ENCODE measurements at places on chromosomes 5 and 9.

GRCh38 chr5:158115468-158115867 lies 256.5 kb upstream of the CLINT1 start:
- no peaks in the 10 kb centered on the region for H3K4me1 ChIP-seq
- DNase-seq = no peak
- H3K27me3 ChIP-seq = no peaks in the 10 kb centered on the region
- H3K27ac ChIP-seq = no peak overlapping the region

- no peaks in the 10 kb centered on the region for H3K36me3 ChIP-seq
- H3K27me3 ChIP-seq = no peaks in the 10 kb centered on the region
- H3K4me3 ChIP-seq = no peak overlapping the region
- no peaks in the 10 kb centered on the region for H3K4me1 ChIP-seq
These were observed 426.6 kb upstream of the WWC1 start for GRCh38 chr5:167864801-167865200.

GRCh38 chr5:98698359-98698758 lies 75.1 kb upstream of the RGMB start:
- no peaks in the 10 kb centered on the region for H3K4me1 ChIP-seq
- H3K27me3 ChIP-seq = no peaks in the 10 kb centered on the region
- no peak for DNase-seq
- H3K4me3 ChIP-seq = no peak overlapping the region

GRCh38 chr9:16039988-16040761 lies 487.3 kb downstream of the CCDC171 start:
- no peaks in the 10 kb centered on the region for H3K36me3 ChIP-seq
- H3K4me1 ChIP-seq = no peaks in the 10 kb centered on the region
- H3K4me3 ChIP-seq = no peak overlapping the region
- DNase-seq = no peak
- no peaks in the 10 kb centered on the region for H3K27me3 ChIP-seq
- H3K27ac ChIP-seq = no peak overlapping the region

- no peaks in the 10 kb centered on the region for H3K27me3 ChIP-seq
- H3K4me1 ChIP-seq = no peaks in the 10 kb centered on the region
- peaks cover 32% of the 10 kb centered on the region for H3K36me3 ChIP-seq
- H3K4me3 ChIP-seq = no peak overlapping the region
- DNase-seq = no peak
These were observed 56.3 kb upstream of the TBC1D9B start for GRCh38 chr5:179964015-179964414.

DNA sequence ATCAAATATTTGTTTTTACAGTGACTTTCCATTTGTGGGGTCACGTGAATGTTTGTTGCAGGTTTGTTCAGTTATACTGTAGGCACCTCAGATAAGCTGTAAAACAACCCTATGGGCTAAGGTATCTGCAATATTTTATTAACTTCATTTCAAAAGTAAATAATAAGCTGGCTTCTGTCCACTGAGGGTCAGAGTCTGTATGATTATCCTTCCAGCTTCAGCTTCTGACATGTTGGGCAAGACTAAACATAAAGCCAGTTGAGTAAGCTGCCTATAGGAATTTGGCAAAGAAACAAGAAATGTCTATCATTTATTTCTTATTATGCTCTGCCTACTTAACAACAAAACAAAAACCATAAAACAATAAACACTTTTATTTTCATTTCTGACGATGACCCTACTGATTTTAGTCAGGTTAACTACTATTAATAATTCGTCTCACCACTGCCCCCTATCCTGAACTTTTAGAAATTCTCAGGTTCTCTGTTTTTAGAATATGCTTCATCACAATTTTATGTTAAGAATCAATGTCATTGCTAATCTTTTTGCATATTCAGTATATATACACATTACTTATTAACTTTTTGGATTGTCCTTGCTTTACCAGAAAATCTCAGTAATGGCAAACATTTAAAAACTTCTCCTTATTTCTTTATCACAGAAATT lies 413.6 kb upstream of the ADAMTSL1 start:
- H3K4me1 ChIP-seq = peaks cover 7% of the 10 kb centered on the region
- no peak overlapping the region for H3K27ac ChIP-seq
- H3K27me3 ChIP-seq = no peaks in the 10 kb centered on the region
- no peaks in the 10 kb centered on the region for H3K36me3 ChIP-seq

DNA sequence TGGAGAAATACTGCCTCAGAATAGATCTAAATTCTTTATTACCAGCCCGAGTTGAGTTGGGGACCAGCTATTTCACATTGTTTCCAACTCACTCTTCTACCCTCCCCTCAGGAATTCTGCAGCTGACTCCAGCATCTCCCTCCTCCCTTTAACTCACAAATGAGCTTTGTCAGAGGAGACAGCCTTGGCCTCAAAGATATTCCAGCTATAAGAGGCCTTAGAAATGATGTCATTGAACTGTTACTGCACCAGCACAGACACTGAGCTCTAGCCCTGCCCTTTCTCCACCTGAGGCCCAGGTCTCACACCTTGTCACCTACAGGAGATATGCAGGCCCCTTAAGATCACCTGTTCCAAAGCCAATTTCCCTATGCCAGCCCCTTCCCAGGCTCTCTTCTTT lies 78.4 kb upstream of the ATP10B start:
- H3K36me3 ChIP-seq = no peaks in the 10 kb centered on the region
- no peak overlapping the region for H3K27ac ChIP-seq
- no peaks in the 10 kb centered on the region for H3K4me1 ChIP-seq
- no peak overlapping the region for H3K4me3 ChIP-seq

DNA sequence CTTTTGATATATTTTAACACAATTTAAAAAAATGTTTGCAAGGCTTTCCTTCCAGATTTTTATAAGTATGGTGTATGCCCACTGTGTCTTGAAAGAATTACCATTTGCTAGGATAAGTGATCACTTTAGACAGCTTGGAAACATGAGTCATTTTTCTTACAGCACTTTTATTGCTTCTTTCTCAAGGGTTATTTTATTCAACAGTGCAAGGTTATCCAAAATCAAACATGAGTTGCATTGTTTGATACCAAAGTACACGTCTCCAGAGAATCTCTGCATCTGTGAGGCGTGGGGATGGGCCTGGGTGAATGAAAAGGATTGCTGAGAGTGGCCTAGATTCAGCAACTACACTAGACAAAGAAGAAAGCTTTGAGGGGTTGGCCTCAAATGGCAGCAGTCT lies 329.6 kb downstream of the ADAMTS6 start:
- H3K36me3 ChIP-seq = no peaks in the 10 kb centered on the region
- H3K27me3 ChIP-seq = no peaks in the 10 kb centered on the region
- no peaks in the 10 kb centered on the region for H3K4me1 ChIP-seq

DNA sequence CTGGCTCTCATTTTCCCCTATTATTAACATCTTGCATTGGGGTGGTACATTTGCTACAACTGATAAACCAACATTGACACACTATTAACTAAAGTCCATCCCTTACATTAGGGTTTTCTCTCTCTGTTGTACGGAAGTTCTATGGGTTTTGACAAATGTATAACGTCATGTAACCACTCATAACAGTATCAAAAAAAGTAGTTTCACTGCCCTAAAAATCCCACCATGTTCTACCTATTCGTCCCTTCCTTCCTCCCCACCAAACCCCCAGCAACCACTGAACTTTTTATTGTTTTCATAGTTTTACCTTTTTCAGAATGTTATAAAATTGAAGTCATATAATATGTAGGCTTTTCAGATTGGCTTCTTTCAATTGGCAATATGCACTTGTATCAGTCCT lies 40.1 kb downstream of the MLLT3 start:
- H3K36me3 ChIP-seq = peaks cover 4% of the 10 kb centered on the region
- H3K4me3 ChIP-seq = no peak overlapping the region
- H3K4me1 ChIP-seq = no peaks in the 10 kb centered on the region
- H3K27ac ChIP-seq = no peak overlapping the region
- H3K27me3 ChIP-seq = no peaks in the 10 kb centered on the region

GRCh38 chr5:147248561-147248960 lies 13.7 kb downstream of the STK32A start:
- no peak overlapping the region for H3K4me3 ChIP-seq
- no peaks in the 10 kb centered on the region for H3K27me3 ChIP-seq
- no peak overlapping the region for H3K27ac ChIP-seq
- no peaks in the 10 kb centered on the region for H3K36me3 ChIP-seq
